ENCODE measurements at places on chromosomes 1 and 21.

DNA sequence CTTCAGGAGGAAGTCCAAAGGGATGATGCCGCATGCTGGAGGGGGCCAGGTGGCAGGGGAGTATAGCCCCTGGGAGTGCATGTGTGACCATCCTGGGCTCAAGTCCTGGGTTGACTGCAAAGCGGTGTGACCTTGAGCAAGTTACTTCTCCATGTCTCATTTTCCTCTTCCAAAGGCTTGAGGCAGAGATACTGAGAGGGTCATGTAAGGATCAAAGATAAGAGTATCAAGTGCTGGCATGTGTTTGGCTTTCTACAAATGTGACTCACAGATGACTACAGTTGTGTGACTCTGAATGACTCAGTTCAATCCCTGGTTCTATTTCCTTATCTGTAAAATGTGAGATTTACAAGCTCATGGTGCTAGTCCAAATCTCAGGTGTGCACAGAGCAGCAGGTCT is 26.1 kb downstream of the PROK1 start:
- DNase-seq: peak; percentile 71

DNA sequence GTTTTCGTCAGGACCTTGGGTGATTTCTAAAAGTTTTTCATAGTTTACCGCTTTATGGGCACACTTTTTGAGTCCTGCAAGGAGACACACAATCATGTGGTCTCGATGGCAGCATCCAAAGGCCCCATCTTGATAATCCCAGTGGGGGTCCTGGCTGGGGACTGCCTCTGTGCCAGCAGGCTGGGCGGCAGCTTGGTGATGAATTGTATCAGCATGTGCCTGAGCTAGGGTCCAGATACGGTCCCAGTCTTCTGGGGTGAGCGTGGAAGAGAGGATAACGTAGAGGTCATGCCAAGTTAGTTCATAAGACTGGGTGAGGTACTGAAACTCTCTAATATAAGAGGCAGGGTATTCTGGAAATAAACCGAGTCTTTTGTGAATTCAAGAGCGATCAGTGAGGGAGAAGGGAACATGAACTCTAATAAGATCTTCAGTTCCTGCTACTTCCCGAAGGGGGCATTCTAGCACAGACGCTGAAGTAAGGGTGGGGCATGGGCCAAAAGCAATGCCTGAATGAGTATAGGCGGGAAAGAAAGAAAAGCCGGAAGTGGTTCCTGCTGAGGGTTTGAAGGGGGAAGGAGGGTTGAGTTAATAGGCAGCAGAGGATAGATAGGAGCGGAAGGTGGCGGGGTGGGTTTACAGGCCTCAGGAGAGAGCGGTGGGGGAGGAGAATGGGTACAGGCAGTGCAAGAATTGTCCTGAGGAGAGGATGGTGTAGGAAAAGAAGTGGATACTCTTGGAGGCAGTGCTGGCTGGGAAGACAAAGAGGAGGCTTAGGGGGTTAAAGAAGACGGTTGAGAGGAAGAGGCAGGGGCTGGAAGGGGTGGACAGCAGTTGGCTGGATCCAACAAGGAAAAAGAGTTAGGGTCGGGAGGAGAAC is 1.6 kb downstream of the ERVH48-1 start:
- DNase-seq: peak; percentile 86

DNA sequence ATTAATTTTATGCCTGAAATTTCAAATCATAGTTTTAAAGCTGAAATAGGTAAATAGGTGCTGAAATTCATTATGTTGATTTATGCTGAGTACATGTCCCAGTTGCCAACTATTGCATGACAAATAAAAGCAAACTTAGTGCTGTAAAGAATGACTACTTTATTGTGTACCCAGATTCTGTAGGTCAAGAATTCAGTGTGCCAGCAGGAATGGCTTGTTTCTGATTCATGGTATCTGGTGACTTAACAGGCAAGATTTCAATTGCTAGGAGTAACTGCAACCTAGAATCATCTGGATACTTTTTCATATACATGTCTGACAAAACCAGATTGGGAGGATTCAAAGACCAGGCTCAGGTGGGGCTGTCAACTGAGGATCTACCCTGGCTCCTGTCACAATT is 678.4 kb upstream of the ADAMTS5 start:
- DNase-seq: no peak

DNA sequence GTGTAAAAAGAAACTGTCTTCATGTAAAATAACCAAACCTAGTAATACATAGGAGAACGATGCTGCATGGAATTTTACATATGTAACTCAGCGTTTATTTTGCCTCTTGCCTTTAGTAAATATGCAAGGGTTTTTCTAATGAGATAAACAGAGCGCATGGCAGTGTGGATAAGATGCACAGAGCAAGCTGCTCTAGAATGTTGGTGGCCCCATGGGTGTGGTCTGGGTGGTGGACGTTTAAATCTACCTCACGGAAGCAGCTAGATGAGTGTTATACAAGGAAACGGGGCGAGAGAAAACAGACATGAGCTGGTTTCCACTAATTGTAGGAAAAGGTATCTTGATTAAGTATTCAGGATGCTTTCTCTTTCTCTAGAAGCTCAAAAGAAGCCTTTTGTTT is 205.9 kb downstream of the DSCAM start:
- no peak for DNase-seq

DNA sequence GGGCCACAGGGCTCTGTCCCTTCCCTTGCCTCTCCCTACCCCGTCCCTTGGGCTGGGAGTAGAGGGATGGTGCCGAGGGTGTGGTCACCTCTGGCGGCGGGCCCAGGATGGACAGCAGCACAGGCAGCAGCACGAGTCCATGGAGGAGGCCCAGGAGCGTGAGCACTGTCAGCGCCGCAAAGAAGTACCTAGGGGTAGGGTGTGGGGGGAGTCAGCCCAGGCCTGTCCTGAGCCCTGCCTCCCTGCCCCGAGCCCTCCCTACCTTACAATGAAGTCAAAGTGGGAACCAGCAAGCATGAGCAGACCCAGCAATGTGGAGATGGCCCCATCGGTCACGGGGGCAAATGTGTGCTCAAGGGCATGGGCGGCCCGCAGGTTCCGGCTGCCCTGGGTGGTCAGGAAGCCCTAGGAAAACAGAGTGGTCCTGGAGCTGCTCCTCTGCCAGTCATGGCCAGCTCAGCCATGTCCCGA is 14.7 kb downstream of the BTBD19 start:
- no peak for DNase-seq

GRCh38 chr1:230326971-230327891 is 98.9 kb downstream of the PGBD5 start:
- DNase-seq: no peak

- DNase-seq: peak; percentile 83
These were observed at the start of gene PAQR7 for GRCh38 chr1:25875154-25875855. Gene PAQR7, minus strand, starts transcription at chr1:25875708. Its CDS starts 11,869 bp downstream, at chr1:25863839.

- DNase-seq: no peak
These were observed 1336.6 kb downstream of the BRINP3 start for GRCh38 chr1:189141056-189141455.

DNA sequence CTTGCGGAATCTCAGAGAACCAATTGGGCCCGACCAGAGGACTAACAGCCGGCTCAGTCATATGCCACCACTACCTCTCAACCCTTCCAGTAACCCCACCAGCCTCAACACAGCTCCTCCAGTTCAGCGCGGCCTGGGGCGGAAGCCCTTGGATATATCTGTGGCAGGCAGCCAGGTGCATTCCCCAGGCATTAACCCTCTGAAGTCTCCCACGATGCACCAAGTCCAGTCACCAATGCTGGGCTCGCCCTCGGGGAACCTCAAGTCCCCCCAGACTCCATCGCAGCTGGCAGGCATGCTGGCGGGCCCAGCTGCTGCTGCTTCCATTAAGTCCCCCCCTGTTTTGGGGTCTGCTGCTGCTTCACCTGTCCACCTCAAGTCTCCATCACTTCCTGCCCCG is 49.8 kb downstream of the ACP6 start:
- DNase-seq: no peak

DNA sequence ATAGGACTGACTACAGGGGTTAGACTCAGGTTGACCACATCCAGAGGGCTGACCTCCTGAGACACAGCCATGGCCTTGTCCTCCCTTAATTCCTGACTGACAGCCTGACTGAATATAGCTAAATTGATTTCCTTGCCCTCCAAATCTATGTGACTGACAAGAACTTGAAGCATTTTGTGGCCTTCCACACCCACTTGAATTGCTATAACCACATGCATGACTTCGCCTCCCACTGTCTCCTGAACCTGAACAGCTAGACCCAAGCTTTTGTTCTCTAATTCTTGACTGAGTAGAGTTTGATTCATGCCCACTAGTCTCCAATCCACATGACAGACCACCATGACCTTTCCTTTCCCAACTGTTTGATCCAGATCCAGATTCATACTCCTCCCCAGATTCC is 3.1 kb downstream of the FLG2 start:
- no peak for DNase-seq

DNA sequence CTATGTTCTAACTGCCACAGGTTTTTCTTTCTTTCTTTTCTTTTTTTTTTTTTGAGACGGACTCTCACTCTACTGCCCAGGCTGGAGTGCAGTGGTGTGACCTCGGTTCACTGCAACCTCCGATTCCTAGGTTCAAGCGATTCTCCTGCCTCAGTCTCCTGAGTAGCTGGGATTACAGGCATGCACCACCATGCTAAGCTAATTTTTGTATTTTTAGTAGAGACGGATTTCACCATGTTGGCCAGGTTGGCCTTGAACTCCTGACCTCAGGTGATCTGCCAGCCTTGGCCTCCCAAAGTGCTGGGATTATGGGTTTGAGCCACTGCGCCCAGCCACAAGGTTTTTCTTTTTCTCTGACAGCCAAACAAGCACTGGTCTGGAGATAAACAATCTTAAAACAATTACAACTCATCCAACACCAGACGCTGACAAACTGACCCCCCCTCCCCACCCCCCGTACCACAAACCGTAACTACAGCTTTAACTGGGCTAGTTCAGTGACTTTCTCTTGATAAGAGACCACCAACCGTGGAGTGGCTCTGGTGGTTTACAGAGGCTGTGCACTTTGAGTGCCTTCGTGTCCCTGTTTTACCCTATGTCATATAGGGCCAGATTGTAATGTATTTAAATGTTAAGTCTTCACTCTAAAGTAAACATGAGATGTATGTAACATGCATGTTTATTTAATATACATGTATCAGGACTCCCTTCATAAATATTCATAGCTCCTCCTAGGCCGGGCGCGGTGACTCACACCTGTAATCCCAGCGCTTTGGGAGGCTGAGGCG is 19.5 kb upstream of the PUM1 start:
- DNase-seq: no peak

DNA sequence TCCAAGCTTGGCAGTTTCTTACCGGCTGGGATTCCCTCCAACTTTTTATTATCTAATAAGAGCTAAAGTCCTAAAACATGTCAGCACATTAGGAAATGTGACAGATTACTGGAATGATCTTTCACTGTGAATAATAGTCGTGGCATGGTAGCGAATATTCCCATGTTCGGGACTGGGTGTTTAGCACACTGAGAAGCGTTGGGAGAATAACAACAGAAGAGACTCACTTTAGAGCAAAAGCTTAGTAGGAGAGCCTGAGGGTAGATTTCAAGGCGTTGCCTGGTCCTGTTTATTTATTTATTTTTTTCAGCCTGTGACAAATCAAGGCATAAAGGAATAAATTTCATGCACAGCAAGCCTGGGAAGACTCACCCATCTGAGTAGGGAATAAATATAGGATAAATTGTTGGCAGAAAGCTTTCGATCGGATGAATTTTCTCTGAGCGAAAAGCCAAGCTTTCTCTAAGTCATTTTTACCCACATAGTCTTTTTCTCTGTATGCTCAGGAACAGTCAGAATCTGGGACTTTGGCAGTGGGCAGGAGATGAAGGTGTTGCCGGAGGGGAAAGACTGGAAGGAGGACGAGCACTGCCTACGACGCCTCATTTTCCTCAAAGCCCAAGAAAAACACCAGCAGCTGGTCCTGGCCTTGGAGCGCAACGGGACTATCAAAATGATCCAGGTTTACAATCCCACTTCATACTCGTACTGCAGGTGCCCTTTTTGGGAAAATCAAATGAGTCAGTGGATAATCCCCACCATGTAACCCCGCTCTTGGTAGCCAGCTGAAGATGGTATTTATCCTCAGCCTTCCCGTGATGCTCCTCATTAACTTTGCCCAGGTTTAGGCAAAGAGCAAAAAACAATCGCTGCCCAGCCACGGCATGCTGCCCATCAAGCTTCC is 97.2 kb downstream of the WDR64 start:
- no peak for DNase-seq

GRCh38 chr1:175095978-175096607 is 28.5 kb downstream of the TNN start:
- no peak for DNase-seq

GRCh38 chr1:173020138-173020750 is 30.5 kb downstream of the TNFSF18 start:
- DNase-seq: no peak

- DNase-seq: no peak
These were observed 151.4 kb upstream of the ETV3 start for GRCh38 chr1:157289424-157290105.

DNA sequence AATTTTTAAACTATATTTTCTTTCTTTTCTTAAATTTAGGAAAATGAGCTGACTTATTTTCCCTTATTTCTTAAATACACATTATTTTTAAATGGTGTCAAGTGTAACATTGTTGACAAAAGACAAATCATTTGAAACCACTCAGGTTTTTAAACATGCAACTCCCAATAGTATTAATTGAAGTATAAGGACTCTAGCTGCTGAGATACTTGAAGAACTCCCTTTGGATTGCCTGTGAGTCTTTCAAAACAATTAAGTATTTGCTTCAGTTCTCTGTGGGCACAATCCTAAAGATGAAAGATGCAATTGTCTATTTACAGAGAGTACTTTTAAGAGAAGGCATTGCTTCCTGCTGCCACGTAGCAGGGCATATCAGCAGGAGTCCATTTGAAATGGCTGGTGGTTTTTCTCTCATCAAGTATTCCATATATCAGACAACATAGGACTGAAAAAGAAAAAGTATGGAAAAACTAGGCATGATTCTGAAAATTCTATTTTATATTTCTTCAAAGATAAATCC is 373.4 kb downstream of the NEGR1 start:
- no peak for DNase-seq

- DNase-seq: no peak
These were observed 68.3 kb downstream of the ADSS2 start for GRCh38 chr1:244383278-244383884.

DNA sequence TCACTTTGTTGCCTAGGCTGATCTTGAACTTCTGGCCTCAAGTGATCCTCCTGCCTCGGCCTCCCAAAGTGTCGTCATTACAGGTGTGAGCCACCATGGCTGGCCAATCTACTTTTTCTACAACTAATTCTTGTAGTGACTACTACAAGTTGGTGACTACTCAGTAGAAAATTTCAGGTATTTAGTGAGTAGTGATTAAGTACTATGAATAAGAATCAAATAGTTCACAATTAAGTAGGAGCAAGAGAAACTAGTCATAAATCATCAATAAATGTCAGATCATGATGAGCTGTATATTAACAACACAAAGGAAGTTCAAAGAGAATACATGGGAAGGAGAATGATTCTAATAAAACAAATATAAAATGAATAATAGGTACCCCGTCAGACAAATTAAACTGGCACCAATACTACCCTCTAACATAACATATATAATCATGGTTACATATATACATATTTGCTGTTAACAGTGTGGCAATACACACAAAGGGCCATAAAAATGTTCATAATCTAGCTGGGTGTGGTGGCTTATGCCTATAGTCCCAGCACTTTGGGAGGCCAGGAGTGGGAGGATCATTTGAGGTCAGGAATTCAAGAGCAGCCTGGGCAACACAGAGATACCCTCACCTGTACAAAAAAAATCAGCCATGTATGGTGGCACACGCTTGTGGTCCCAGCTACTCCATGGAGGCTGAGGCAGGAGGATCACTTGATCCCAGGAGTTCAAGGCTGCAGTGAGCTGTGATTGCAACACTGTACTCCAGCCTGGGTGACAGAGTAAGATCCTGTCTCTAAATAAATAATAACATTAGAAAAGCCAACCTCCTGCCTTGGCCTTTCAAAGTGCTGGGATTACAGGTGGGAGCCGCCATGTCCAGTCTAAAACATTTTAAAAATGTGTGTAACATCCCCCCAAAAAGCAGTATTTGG is 19.1 kb downstream of the YY1AP1 start:
- DNase-seq: no peak

Data from Caki2 (cell line).